ENCODE measurements at places on chromosomes 12 and 14.

DNA sequence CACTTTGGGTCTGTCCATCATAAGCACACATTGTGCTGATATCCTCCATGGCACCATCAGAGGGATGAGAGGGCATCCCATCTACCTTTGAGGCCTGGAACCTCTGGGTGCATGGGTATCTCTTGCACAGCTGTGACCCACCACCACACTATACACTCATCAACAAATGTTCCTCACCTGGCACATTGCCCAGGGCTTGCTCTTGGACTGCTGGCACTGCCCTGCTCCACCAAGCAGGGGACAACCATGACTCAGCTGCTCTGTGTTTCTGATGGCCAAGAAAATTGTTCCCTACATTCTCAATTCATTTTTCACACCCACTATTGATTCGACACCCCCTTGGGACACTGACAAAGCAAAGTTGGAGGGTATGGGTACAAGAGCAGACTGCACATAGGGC, 155.5 kb downstream of the PTPRO start:
- peak; percentile 38 for DNase-seq

DNA sequence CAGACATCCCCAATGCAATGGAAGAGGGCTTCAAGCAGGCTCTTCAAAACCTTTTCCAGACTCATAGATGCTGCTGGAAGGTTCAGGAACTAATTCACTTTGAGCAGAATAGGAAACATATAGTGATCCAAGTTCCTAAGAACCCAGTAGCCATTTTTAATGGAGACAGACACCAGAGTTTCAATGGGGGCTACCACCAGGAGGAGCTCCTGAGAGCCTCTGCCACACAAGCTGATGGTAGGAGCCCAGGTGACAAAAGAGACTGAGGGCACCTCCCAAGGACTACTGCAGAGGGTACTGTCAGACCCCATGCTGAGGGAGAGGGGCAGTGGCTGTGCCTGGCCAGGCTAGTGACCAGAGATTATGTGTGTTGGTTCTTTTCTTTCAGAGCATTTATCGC, 45.9 kb downstream of the IFNG start:
- DNase-seq: peak; percentile 52

DNA sequence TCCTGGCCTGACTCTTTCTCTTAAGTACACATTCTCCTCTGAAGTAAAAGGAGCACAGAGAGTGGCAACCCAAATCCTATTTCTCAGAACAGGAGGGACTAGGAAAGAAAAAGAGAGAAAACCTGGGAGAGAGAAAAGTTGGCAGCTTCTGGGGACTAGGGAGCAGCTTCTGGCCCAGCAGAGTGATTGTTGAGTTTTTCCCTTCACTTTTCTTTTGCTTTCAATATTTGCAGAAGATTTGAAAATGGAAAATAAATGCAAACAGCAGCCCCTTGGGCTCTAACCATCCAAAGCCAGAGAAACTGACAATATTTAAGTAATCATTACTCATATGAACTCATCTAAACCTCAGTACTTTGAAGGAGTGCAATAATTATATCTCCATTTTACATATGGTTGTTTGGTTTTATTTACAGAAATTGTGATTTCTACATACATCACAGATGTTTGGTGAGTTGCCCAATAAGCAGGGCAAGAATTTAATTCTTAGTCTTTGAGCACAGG, 28.8 kb upstream of the IGF1 start:
- DNase-seq: no peak

- no peak for DNase-seq
These were observed 16.5 kb upstream of the TPCN1 start for GRCh38 chr12:113204804-113205203.

DNA sequence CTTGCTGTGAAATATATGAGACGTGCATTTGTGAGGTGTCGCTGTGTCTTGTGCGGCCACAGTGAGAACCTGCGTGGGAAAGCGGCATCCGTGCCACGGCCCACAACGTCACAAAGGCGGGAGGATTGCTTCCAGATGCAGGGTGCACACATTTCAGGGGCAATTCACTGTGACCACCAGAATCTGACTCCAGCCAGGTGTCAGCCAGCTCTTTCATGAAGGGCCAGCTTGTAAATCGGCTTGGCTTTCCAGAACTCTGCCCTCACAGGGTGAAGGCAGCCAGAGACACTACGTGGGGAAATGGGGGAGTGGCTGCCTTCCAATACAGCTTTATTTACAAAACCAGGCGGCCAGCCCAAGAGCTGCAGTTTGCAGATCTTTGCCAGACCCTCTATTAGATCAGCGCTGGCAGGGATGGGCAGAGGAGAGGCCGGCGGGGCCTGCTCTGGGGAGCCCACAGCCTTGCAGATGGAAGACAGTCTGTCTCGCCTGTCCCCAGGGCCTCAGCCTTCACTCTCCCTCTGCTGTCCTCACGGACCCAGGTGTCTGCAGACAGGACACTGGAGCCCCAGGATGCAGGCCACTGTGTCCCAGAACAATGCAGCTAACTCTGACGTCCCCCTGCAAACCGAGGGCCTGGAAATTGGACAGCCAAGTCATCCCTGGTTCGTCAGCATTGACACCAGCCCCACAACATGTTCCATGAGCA, 53.5 kb downstream of the ADGRD1 start:
- no peak for DNase-seq

DNA sequence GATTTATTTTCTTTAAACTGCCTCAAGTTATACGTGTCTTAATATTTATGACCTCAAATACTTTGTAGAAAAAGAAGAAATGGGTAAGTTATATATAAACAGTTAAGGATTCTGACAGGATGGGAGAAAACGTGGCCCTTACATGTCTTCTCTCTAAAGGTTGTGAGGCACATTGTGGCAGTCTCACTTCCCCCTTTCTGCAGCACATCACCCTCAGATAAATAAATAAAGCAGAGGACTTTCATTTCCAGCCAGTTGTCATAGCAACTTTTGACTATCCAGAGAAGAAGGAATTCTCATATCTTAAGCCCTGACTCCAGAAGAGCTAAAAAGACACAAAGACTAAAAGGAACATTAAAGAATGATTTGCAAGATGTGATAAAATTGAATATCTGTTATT, 28.8 kb upstream of the CEP83 start:
- no peak for DNase-seq

GRCh38 chr14:35044939-35045797, 904 bp upstream of the FAM177A1 start:
- no peak for DNase-seq

- no peak for DNase-seq
These were observed 19.9 kb downstream of the JAG2 start for GRCh38 chr14:105148604-105149145.

- DNase-seq: peak; percentile 52
These were observed 77.7 kb upstream of the SLC38A2 start for GRCh38 chr12:46450279-46450748.

DNA sequence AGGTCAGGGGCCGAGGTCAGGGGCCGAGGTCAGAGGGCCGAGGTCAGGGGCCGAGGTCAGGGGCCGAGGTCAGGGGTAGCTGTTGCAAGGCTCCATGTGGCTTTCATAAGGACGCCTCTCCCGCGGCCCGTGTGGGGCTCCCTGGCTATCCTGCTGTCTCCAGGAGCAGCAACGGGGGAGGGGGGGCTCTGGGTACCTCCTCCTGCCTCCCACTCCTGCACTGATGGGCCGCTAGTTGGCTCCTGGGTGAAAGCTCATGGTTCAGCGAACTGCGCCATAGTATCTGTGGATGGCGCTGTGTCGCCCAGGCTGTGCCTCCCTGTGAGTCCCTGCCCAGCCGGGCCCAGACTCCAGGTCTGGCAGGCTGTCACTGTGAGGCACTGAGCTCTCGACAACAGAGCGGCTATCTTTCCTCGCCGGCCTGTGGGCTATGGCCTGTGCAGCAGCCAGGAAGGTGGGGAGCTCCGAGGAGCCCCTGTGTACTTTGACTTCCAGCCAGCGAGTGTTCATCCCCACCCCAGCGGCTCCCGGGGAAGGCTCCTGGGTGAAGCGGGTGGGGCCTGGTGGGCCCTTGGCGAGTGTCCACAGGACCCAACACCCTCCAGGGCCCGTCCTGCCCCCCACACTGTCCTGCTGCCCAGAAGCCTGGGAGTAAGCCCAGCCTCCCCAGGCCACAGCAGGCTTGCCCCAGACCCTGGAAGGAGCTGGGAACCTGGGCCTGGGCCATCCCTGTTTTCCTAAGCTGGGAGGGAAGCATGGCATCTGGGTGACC, 8.1 kb downstream of the RFLNA start:
- no peak for DNase-seq

DNA sequence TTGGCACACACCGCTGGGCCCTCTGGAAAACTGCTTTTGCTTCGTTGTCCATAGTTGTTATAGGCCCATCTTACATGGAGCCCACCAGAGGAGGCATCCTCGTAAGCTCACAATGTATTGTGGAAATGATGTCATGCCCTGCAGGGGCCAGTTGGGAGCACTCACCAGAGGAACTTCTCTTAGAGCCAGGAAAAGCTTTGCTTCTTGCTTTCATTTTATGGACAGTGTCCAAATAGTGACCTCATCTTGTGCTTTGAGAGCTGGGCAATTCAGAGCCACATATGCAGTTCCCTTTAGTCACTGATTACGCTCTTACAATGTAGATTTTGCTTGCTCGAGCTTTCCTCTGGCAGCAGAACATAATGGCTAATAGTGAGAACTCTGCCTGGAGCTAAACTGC, 275.6 kb downstream of the AACS start:
- DNase-seq: peak; percentile 1

GRCh38 chr12:114670291-114670980, 13.5 kb downstream of the TBX3 start:
- no peak for DNase-seq

GRCh38 chr14:98959410-98959809, 312.6 kb downstream of the BCL11B start:
- DNase-seq: no peak

DNA sequence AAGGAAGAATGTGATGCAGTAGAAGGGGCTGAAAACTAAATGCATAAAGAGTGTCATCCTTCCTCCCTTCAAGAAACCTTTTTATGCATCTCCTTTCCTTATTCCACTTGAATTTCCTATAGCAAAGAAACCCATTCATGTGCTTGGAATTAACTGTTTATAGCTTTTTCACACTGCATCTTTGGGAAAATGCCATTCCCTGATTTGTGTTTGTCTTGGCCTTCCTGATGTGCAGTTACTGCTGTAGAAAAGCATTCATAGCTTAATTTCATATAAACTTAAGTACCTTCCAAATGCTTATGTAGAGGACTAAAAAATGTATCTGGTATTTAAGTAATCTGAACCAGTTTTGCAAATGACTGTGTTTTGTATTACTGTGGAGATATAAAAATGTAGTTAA, 61.8 kb downstream of the SDR9C7 start:
- DNase-seq: no peak

DNA sequence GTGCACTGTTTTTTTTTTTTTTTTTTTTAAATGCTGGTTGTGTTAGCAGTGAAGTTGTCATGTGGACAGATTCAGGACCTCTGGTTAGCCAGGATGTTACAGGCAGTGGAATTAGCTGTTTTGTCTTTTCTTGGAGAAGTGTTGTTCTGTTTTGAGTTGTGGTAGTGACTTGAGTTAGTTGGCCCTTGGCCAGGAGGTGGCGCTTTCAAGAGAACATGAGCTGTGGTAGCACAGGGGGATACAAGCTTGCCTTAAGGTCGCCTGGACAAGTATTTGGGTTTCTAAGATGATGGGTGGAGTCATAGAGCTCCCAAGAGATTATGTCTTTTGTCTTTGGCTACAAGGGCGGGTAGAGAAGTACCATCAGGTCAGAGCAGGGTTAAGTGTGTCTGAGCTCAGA, 33.3 kb upstream of the CCDC198 start:
- peak; percentile 15 for DNase-seq

DNA sequence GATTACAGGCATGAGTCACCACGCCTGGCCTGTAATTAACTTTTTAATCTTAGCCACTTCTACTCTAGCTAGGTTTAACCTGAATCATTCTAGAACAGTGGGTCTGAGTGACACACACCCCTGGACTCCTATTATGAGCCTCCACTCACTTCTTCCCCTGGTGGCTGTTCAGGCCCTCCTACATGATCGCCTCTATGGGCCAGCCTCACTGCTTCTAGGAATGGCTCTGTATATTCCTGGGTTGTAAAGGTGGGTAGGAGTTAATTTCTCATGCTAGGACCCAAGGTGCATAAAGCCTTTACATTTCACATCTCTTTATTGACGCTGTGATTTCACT, 8.0 kb upstream of the RNU6-8 start:
- peak; percentile 17 for DNase-seq

DNA sequence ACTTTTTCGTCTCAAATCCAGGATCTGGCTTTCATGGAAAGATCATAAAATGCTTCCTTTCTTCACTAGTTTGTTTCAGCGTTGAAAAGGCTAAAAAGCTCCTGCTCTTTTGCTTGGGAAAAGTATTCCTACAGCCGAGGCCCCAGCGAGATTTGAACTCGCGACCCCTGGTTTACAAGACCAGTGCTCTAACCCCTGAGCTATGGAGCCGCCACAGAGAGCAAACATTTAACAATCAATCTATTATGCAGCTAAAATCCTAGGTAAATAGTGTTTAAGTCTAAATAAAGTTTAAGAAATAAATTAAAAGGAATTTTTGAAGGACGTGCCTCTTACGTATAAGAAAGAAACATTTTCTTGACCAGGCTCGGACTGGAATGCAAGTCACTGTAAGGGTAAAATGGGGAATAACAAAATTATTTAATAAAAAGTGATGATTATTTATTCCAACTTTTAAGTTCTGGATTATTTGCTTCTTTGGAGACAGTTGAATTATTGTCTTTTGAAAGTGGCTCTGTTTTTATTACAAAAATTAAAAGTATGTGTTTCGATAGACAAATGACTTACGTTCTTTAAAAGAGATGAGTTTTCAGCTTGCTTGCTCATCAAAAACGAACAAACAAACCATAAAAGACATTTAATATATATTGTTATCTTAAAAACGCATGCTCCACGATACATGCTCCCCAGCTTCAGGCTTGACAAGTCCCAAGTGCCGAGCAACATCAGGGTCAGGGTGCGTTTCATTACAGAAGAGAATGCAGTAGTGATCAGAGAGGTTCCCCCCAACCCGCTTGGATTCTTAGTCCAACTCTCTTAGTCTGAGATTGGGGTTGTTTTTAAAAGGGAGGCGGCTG, 10.2 kb downstream of the OR6S1 start:
- peak; percentile 68 for DNase-seq

GRCh38 chr14:67137744-67138371, 51.4 kb upstream of the GARIN2 start:
- peak; percentile 8 for DNase-seq

- no peak for DNase-seq
These were observed 17.8 kb downstream of the SINHCAF start for GRCh38 chr12:31308116-31308515.

- no peak for DNase-seq
These were observed 93.6 kb downstream of the TNFAIP2 start for GRCh38 chr14:103216857-103217256.

DNA sequence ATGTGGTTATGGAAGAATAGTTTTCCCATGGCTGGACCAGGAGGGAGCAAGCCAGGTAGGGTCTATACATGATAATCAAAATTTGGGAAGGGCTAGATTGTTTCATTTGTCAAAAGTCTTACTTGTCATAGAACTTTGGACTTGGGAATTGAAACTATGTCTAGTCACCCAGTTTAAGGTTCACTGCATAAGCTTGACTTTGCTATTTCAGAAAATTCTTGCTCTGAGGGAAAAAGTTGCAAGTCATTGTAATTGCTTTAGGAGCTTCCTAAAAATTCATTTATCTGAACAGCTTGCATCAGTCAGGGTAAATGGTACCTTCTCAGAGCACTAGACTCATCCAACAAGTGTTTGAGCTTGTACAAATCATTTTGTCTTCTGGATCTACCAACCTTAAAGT, 1194.7 kb downstream of the GALC start:
- no peak for DNase-seq

GRCh38 chr12:112413855-112414625, 4.6 kb upstream of the RPL6 start:
- DNase-seq: no peak
